Glutamatergic neuron (in vitro differentiated cells): ENCODE measurements at places on chromosomes 7 and 10. TPM values are rescaled to one million over a fixed set of nuclear protein-coding genes. Genes with fewer than 3 reads are reported as not detected.

DNA sequence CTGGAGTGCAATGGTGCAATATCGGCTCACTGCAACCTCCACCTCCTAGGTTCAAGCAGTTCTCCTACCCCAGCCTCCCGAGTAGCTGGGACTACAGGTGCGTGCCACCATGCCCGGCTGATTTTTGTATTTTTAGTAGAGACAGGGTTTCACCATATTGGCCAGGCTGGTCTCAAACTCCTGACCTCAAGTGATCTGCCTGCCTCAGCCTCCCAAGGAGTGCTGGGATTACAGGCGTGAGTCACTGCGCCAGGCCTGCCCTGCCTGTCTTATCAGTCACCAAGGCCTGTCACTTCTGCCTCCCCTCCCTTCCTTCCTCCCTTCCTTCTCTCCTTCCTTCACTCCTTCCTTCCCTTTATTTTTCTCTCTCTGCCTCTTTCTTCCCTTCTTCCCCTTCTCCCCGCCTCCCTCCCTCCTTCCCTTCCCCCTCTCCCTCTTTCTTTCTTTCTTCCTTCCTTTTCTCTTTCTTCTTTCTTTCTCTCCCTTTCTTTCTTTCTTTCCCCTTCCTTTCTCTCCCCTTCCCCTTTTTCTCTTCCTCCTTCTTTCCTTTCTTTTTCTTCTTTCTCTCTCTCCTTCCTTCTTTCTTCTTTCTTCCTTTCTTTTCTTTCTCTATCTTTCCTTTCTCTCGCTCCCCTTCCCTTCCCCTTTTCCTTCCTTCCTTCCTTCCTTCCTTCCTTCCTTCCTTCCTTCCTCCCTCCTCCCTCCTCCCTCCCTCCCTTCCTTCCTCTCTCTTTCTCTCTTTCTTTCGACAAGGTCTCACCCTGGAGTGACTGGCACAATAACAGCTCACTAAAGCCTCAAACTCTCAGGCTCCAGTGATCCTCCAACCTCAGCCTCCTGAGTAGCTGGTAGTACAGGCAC, 3.1 kb upstream of the ST7 start:
- no peak for DNase-seq

DNA sequence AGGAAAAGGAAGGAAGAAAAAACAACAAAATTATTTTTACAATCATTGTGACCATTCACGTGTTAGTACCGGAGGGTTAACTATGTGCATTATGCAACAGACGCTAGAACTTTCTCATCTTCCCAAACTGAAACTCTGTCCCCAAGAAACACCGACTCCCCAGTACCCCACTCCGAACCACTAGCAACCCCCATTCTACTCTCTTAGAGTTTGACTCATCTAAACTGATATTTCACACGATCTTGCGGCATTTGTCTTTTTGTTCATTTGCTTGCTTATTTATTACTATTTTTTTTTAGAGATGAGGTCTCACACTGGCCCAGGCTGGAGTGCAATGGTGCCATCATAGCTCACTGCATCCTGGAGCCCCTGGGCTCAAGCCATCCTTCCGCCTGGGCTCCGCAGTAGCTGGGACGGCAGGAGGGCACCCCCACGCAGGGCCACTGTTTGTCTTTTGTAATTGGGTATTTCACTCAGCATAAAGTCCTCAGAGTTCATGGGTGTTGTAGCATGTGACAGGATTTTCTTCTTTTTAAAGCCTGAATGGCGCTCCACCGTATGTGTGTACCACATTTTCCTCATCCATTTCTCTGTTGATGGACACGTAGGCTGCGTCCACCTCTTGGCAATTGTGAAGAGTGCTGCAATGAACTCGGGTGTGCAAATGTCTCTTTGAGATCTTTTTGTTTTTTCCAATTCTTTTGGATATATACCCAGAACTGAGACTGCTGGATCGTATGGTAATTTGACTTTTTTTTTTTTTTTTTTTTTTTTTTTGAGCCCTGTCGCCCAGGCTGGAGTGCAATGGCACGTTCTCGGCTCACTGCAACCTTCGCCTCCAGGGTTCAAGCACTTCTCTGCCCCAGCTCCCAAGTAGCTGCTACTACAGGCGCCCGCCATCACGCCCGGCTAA, 9.5 kb downstream of the MNX1 start:
- no peak for DNase-seq

Gene NKX2-3
- total RNA-seq = not detected

- no peak for DNase-seq
Observed at GRCh38 chr7:151209588-151209987, 700 bp downstream of the H2BK1 start.

- no peak for DNase-seq
Observed at GRCh38 chr7:101995121-101995520, 177.7 kb downstream of the CUX1 start.

DNA sequence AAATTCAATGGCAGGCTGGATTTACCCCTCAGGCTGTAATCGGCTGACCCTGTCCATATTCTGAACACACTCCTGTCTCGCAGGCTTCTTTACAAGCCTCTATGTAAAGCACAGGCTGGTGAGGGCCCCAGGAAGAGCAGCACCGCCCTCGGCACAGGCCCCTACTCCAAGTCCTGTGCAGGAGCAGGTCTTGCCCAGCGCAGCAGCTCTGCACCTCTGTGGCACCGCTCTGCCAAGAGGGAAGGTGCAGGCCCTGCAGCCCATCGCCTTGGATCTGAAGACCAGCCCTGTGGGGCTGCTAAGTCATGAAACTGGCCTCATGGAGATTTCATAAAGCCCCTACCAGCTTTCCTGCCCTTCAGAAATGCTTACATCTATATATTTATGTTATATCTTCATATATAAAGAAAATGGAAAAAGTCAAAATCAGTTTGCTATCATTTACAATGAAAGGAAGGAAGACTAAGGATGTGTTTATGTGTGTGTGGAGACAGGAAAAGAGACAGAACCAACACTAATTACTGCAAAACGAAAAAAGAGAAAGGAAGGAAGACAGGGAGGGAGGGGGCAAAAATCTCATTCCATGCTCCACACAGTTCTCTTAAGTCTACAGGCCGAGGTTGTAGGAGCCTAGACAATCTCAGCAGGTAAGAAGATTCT, 9.6 kb downstream of the TMEM176B start:
- DNase-seq = no peak

- DNase-seq = no peak
Observed at GRCh38 chr7:81074406-81074805, 155.6 kb upstream of the SEMA3C start.

Gene CHRM2
- not detected for total RNA-seq
